ENCODE measurements at places on chromosomes 1 and 21. TPM values are rescaled to one million over a fixed set of nuclear protein-coding genes. Genes with fewer than 3 reads are reported as not detected.

DNA sequence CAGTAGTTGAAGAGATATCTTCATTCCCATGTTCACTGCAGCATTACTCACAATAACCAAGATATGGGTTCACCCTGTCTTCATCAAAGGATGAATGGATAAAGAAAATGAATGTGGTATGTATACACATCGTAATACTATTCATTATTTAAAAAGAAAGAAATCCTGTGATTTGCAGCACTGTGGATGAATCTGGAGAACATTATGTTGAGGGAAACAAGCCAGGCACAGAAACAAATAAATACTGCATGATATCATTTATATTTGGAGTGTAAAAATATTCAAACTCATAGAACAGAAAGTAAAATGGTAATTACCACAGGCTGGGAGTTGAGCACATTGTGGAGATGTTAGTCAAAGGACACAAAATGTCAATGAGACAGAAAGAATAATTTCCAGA lies 977.2 kb downstream of the AMY1C start:
- DNase-seq: no peak

- DNase-seq: no peak
Observed at GRCh38 chr21:36263797-36264196, 56.2 kb upstream of the MORC3 start.

GRCh38 chr21:16455978-16456377 lies 726.2 kb downstream of the USP25 start:
- no peak for DNase-seq

- DNase-seq: no peak
Observed at GRCh38 chr1:27572679-27573426, 31.1 kb downstream of the AHDC1 start.

DNA sequence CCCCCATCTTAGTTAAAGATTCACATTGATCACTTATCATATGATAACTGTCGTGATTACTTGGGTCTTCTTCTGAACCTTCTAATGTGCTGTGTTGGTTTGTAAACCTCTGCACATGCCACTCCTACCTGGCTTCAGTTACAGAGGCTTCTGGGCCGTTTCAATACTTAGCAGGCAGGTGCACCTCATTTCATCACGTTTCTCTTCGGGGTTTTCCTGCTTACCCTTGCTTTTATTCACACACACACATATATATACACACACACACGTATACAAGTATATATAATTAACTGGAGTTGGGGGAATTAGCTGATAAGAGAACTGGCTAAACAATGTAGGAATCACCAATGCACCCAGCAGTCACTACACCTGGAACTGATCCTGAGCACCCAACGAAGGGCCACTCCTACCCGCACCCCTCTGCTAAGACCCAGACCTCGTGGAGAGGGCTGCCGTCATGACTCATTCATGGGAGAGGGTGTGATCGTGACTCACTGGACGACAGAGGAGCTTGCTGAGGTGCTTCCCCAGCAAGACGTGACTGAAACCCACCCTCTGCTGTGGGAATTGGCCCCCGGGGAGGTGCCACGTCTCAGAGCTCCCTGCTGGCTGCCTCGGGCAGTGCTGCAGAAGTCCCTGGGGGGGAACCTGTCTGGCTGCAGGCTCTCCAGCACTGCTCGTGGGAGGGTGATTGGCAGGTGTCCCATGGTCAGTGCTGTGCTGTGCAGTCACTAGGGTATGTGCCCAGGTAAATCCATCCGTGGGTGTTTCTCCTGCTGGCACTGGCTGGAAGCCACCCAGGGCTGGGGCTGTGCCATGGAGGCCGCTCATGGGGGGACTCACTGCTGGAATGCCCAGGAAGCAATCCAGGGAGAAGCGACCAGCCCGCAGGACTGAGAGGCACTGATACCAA lies 166.6 kb downstream of the DYRK1A start:
- peak; percentile 62 for DNase-seq

TMCO2 gene
- not detected for total RNA-seq

- peak; percentile 9 for DNase-seq
Observed at GRCh38 chr1:166980818-166981217, 5.5 kb upstream of the ILDR2 start.

CDK18 gene
- 3.0 TPM for total RNA-seq

- peak; percentile 39 for DNase-seq
Observed at GRCh38 chr1:15684468-15685291, 560 bp downstream of the PLEKHM2 start.

- no peak for DNase-seq
Observed at GRCh38 chr1:5599541-5599940, 392.7 kb downstream of the NPHP4 start.

GRCh38 chr1:206023695-206024094 lies at the start of gene CTSE:
Gene CTSE (minus strand): TSS chr1:206023895. CDS start chr1:206023791, 104 bp downstream.
- DNase-seq: no peak

EXO1 gene
- total RNA-seq: 40.7 TPM

DNA sequence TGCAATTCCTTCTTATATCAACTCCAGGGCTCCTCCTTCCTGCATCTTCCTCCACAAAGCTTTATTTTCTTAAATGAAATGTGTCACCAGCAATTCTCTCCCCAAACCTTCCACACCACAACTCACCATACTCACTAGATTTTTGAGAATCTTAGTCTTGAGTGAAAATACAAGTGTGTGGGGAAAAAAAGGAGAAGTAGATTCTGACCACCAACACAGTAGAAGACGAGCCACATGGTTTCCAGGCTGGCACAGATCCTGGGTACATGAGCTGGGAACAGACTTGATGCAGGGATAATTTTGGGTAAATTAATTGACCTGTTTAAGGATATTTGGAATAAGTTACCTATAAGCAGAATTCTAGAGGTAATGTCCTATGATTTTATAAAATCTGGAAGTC lies 72.8 kb upstream of the KCNJ15 start:
- DNase-seq: no peak

- no peak for DNase-seq
Observed at GRCh38 chr1:5947978-5948680, 44.1 kb downstream of the NPHP4 start.

TTC22 gene
- not detected for total RNA-seq
